ENCODE measurements at places on chromosomes 6 and 20. TPM values are rescaled to one million over a fixed set of nuclear protein-coding genes. Genes with fewer than 3 reads are reported as not detected.

GRCh38 chr6:103379272-103379671 lies 1480.4 kb downstream of the HACE1 start:
- no peak overlapping the region for H3K27ac ChIP-seq
- H3K36me3 ChIP-seq, result no peaks in the 10 kb centered on the region
- no peak overlapping the region for H3K4me3 ChIP-seq
- DNase-seq, result no peak

- H3K4me3 ChIP-seq, result no peak overlapping the region
- H3K27me3 ChIP-seq, result no peaks in the 10 kb centered on the region
- peaks cover 4% of the 10 kb centered on the region for H3K36me3 ChIP-seq
- H3K27ac ChIP-seq, result no peak overlapping the region
Observed at GRCh38 chr20:44618318-44618731, 33.2 kb downstream of the ADA start.

DNA sequence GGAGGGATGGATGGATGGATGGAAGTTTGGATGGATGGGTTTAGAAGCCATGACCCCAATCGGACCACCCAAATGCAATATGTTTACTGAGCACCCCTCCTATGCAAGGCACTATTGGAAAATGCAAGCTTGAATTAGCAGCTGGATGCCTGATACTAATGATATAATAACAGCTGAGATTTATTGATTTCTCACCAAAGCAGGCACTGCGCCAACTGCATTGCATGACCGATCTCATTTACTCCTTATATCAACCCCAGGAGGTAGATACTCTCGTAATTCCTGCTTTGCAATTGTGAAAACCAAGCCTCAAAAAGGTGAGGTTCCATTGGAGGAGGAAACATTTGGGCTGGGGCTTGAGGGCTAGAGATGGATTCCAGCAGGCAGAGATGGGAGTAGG lies 89.7 kb downstream of the KCNB1 start:
- no peak for DNase-seq
- H3K27me3 ChIP-seq, result no peaks in the 10 kb centered on the region
- no peaks in the 10 kb centered on the region for H3K36me3 ChIP-seq
- no peak overlapping the region for H3K4me3 ChIP-seq
- H3K4me1 ChIP-seq, result no peaks in the 10 kb centered on the region
- no peak overlapping the region for H3K27ac ChIP-seq

GRCh38 chr6:38175786-38176185 lies 356.3 kb downstream of the ZFAND3 start:
- H3K4me3 ChIP-seq, result no peak overlapping the region
- peaks cover 34% of the 10 kb centered on the region for H3K4me1 ChIP-seq
- DNase-seq, result no peak
- H3K27me3 ChIP-seq, result no peaks in the 10 kb centered on the region

- H3K27ac ChIP-seq, result peak overlapping the region; percentile 30
- H3K4me3 ChIP-seq, result no peak overlapping the region
- no peaks in the 10 kb centered on the region for H3K36me3 ChIP-seq
- no peak for DNase-seq
- no peaks in the 10 kb centered on the region for H3K4me1 ChIP-seq
Observed at GRCh38 chr6:32092760-32093497, 16.2 kb downstream of the TNXB start.

- H3K4me3 ChIP-seq, result no peak overlapping the region
- no peaks in the 10 kb centered on the region for H3K27me3 ChIP-seq
- DNase-seq, result no peak
- H3K4me1 ChIP-seq, result no peaks in the 10 kb centered on the region
Observed at GRCh38 chr6:151252634-151253033, 12.9 kb downstream of the AKAP12 start.

CDS2 gene
- 17.6 TPM for total RNA-seq

DNA sequence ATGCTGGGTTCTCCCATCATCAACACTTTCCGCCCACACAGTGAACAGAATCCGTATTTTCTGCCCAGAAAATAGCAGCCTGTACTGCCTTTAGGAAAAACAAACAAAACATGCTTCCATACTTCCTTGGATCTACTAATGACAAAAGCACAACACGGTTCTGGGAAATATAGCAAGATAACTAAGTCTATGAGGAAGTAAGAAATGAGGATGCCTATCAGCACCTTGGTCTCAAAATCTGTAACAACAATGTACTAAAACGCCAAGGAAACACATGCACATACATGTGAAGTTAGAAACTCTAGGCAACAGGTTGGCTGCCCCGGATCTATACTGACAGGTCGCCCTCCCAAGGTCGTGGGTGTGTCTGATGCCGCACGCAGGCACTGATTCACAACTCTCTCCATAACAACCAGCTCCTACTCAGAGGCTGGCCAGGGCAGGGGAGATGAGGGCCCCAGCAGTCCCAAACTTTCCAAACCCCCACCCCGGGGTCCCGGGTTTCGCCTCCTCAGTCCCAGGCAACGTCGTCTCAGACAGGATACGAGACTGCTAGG lies 710 bp downstream of the BTBD9 start:
- DNase-seq, result no peak
- peak overlapping the region; percentile 69 for H3K4me3 ChIP-seq
- H3K36me3 ChIP-seq, result no peaks in the 10 kb centered on the region
